Right renal pelvis (tissue), 4 donors: ENCODE measurements at places on chromosomes 2 and 18. TPM values are rescaled to one million over a fixed set of nuclear protein-coding genes. Genes with fewer than 3 reads are reported as not detected.

C2orf76 gene
- 26.1 TPM for polyA plus RNA-seq

DNA sequence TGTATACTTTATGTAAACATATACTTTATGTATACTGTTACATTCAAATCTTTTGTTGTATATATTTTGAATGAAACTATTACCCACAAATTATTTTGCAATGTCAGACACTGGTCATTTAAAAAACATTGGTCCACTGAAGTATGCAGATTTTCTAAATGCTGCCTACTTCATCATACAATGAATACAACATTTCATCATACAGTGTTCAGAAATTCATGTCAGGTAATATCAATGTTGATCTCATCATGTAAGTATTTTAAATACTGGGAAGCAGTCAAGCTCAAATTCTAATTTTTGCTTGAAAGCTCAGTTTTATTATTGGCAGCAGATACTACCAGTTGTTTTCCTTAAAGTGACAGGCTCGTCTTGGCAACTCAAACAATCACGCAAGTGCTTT, 2.9 kb upstream of the STAT4 start:
- no peak for DNase-seq

DNA sequence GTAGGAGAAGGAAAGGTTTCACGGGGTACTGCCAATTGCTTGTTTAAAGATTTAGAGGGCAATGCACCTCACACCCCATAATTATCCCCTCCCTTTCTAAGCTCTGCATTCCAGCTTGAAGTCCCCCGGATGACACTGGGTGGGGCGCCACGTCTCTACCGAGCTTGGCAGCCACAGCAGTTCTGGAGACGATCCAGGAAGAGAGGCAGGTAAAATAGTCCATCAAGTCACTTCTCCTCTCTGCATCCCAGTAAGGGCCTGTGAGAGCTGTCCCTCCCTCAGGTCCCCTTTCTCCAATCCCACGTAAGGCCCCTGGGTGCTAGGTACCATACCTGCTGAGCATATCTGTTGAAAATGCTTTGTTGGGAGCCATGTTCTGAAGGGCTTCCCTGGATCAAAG, 65.7 kb downstream of the CAPN13 start:
- DNase-seq, result no peak

DNA sequence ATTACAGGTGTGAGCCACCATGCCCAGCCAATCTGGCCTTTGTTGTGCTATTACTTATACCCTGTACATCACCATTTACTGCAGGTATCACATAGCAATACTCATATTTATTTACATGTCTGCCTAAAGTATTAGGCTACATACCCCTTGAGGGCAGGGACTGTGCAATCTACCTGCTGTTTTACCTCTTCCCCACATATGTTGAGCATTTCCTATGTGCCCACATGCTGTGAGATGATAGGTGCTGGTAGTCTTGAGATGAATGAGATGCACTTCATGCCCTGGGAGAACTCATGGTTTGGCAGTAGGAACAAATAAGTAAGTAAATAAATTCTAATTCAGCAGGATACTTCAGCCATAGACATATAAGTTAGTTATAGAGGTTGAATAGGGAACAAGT, 59.2 kb downstream of the TTC39C start:
- DNase-seq, result no peak

DNA sequence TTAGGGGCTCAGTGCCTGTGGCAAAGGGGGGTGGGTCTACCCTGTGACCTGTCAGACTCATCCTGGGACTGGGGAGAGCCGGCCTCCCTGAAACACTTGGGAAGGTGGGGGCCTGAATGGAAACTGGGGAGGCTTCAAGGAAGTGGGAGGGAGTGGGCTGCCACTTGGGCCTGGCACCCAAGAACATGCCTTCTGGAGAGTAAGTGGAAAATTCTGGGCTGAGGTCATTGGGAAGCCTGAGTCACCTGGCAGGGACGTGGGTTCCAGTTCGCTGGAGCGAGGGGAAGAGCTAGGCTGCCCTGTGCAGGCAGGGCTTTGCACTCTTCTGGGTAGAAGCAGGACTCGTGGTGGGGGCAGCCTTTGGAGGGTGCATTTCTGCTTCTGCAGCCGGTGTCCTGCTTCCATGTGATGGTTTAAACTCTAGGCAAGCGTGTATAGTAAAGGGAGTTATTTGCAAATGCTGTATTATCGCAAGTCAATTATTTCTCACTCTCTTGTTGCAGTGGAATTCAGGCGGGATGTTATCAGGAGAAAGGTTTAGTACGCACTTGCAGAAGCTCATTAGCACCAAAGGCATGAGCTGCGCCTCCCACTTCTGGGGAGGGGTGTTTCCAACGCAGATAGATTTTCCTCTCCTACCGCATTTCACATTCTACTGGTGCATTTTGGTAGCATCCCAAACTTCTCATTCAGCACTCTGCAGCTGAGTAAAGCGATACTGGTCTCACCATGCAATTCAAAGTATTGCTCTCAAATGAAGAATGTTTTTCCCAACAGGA, 3.8 kb downstream of the LRRFIP1 start:
- no peak for DNase-seq

DNA sequence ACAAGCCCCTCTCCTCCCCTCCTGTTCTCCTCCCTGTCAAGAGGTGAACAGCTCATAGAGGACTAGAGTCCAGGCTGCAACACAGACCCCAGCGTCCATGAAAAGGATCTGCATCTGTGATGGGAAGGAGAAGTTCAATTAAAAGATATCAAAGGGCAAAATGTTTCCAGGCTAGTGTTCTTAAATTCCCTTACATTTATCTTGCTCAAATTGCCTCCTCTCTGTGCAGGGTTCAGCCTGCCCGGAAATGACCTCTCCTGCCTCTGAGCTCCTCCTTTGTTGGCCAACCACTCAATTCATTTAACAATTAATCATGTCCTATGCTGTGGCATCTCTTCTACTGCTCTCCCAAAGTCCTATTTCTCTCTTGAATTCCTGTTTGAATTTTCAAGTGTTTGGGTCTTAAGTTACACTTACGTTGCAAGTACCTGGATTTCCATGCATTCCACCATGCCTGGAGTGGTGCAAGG, 105.3 kb downstream of the TSN start:
- DNase-seq, result no peak
